ENCODE measurements at places on chromosomes 6 and 20.
A peak's percentile ranks its signal among the peaks of the same experiment; 100 is the strongest.

DNA sequence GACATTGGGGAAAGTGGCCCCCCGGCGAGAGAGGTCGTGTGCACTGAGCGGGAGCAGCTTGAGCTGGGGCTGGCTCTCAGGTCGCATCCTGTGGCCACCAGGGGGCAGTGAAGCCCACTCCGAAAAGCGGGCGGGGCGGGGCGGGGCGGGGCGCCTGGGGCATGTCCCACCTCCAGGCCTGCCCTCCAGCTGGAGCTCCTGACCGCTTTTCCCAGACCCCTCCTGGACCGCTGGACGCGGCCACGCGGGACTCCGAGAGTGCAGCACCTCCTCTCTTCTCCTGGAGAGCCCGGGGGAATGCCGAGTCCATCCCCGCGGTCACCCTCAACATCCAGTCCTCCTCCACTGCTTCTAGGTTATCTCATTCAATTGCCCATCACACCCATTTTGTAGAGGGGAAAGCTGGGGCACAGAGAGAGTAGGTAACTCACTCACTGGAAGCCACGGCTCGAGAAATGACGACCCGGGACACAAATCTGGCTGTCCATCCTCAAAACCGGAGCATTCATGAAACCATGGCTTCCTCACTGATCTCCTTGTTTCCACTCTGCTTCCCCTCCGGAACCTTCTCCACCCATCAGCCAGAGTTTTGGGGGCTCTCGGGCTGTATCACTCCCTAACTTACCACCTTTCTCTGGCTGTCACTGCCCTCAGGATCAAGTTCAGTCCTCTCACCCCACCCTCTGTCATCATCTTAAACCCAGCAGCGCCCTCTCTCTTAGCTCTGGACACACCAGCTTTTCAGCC lies 24.1 kb downstream of the COX4I2 start:
- DNase-seq, result peak; percentile 86

GRCh38 chr20:36653456-36653855 lies 7.5 kb upstream of the SLA2 start:
- DNase-seq, result no peak

DNA sequence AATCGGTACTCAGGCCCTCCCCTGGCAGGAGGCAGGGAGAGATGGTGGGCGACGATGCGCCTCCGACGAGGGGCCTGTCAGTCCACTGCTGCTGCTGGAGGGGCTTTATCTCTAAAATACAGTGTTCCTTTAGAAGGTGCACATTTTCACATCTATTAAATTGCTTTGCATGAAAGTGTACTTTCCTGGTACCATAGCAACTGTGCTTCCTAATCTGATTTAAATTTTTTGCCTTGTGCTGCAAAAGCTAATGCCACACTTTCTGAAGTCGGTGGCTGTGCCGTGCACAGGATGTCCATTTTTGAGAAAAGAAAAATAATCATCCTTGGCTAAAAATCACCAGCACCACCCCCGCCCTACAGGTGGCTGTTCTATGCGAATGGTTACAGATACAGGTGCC lies 262.0 kb upstream of the CDH4 start:
- no peak for DNase-seq

GRCh38 chr20:32470025-32470861 lies 112.1 kb downstream of the ASXL1 start:
- DNase-seq, result peak; percentile 22

DNA sequence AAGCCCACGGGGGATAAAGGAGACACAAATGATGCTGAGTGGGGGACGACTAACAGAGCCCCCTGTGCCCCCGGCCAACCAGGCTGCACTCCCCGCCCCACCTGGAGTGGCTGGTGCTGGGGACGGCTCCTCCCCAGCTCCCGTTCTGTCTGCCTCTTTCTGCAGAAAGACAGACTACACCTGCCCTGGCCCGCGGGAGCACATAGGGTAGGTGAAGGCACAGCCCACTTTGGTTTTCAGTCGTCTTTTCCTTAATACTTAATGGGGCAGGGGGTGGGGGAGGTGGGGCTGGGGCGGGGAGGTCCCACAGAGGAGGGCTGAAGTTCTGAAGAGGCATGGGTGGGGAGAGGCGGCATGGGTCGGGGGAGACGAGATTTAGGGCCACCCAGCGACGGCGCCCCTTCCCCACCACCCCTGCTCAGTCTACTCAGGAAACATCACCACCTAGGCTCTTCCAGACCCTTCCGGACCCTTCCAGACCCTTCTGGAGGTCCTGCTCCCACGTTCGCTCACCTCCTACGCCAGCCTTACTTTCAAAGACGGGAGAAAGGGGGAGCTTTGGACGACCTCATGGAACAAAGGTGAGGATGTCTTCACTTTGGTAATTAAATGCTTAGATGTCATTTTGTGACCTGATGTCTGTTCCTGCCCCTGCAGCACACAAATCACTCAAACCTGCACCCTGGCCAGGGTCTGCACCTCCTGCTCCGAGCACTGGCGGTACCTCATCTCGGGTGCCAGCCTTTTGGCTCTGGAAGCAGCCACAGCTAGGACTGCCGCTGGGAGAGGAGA lies 21.2 kb upstream of the FRMD1 start:
- DNase-seq, result no peak

- no peak for DNase-seq
Observed at GRCh38 chr6:15389765-15390723, 144.2 kb downstream of the JARID2 start.

DNA sequence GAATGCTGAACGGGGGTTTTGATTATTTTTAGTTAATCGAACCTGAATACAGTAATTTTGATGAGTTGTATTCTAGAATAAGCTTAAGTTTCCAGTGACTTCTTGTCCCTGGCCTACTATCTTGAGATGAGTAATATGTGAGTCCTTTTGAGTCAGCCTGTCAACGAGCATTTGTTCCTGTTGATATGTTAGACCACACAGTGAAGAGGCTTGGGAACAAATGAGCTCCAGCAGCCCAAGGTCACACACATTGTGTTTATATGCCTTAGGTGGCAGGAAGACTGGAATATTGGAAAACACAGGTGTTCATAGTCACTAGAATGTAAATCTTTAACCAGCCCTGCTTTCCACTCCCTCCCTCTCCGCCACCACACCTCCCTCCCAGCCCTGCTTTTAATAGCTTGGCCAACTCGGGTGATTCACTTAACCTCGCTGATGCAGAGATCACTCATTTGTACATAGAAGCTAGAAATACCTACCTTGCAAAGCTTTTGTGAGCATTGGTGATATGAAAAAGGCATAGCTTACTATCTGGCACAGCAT lies 9.1 kb downstream of the SMPDL3A start:
- no peak for DNase-seq

- no peak for DNase-seq
Observed at GRCh38 chr6:75290136-75290945, 5.7 kb upstream of the TMEM30A start.

GRCh38 chr6:6610031-6610591 lies 21.6 kb downstream of the LY86 start:
- DNase-seq, result peak; percentile 23

- DNase-seq, result peak; percentile 37
Observed at GRCh38 chr6:33840048-33840926, 36.5 kb upstream of the MLN start.

DNA sequence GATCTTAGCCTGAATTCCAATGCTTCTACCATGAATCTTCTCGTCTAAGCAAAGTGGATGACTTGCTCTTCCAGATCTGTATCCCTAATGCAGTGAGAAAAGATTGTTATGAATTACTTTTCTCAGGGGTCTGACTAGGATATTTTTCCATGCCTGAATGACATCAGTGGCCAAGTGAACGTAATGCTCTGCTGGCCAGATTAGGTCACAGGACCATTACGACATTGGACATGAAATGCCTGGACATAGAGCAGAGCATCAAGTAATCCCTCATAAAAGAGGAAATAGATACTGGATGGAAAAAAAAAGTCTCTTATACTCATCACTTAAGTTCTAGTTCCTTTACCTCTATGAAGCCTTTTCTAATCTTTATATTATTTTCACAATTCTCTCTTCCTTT lies 12.1 kb upstream of the THEMIS start:
- no peak for DNase-seq

GRCh38 chr20:13255356-13255755 lies 34.3 kb downstream of the ISM1 start:
- DNase-seq, result no peak

DNA sequence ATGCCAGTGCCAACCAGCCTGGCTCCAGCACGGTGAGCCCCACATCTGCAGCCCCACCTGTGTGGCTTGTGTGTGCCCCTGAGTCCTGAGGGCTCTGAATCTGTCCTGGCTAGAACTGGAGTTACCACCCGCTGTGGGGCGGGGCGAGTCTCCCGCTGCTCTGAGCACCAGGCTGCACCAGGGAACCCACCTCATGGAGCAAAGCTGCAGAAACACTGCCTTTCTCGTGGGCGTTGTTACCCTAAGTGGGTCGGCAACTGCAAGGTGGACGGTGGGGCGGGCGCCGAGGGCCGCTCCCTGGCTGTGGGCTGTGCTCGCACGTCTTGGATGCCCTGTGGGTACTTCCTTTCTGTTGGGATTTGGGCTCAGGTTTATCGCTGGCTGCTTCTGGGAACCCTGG lies 12.7 kb upstream of the ZBTB46 start:
- no peak for DNase-seq

DNA sequence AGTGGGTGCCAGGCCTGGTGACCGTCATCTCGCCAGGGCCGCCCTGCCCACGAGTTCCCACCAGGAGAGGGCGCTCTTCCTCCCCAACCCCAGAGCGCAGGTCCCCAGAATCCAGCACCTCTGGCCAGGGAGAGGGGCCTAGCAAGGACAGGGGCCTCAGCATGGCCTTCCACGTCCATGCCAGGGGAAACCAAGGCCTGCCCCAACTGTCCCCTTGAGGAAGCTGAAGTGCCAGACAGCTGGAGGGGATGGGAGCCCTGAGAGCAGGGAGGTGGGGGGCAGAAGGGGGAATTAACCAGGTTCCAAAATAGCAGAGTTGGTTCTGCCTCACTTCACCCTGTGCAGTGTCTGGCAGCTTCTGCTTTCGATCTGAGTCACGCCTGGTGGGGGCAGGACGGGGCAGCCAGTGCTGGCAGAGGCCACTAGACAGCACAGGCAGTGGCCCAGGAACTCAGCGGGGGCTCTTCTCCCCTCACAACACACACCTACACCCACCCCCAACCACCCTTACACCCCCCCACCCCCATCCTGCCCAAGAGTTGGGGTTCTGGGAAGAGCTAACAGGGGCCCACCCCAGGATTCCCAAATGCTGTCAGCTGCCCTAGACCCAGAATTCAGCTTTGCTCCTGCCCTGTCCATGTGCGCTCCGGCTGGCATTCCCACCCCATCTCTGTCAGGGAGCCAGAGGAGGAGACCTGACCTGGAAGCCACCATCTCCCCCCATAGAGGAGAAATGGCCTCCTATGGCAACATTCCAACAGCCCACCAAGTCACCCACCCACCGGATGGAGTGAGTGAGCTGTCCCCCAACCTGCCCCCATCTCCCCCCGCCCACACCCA lies 29.2 kb downstream of the TFEB start:
- peak; percentile 88 for DNase-seq

- DNase-seq, result no peak
Observed at GRCh38 chr6:90004511-90004910, 110.2 kb downstream of the GJA10 start.

DNA sequence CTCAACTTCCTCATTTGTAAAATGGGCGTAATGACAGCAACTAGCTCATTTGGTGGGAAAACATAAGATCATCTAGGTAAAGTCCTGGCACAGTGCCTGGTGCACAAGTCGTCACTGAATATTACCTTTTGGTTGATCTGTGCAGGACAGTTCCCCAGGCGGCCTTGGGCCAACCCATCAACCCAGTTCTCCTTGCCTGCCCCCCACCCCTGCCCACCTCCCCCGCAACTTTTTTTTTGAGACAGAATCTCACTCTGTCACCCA lies 99.2 kb downstream of the JPH2 start:
- DNase-seq, result no peak

- no peak for DNase-seq
Observed at GRCh38 chr20:4932061-4932460, 69.2 kb downstream of the SLC23A2 start.

GRCh38 chr6:43838276-43839036 lies 68.4 kb downstream of the VEGFA start:
- DNase-seq, result no peak

DNA sequence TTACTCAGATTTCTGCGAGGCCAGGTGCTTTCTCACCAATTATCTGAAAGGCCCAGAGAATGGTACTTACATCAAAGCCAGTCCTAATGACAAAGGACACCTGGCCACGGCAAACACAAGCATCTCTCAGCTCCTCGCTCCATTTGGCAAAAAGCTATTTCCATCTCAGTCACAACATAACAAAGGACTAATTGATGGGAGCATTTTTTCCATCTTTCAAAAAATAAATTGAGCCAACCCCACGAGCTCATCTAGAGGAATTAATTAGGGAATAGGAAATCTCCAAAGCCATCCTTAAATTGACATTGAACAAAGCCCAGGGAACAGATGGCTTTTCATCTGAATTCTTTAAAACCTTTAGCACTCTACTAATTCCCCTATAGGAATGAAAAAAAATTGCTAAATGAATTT lies 236.7 kb downstream of the HAO1 start:
- no peak for DNase-seq

DNA sequence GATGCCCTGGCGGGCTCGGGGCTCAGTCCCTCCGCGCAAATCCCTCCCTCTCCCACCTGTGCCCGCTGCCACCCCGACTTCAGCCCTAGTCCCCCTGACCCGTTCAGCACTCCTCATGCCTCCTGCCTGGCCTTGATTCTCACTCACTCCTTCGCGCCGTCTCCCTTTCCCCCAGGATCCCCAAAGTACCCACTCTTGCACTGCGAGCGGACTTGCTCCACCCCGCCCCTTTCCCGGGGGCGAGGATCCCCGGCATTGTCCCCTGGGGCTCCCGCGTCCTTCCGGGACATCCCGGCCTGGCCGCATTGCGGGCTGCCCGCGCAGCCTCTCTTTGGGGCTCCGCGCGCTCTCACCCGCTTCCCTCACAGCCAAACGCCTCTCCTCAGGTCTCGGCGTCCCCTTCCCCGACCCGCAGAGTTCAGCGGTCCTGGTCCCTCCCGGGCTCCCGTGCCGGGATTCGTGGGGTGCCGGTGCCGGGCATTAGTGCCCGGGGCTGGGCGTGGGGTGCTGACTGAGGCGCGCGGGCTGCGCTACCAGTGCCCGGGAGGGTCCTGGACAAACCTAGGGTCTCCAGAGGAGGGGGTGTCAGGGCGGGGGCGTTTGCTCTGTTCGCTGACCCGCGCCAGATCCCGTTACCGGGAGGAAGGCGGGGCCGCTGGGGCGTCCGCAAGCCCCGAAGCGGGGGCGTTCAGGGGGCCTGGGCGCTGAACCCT lies 45.5 kb upstream of the SUPT3H start:
- peak; percentile 58 for DNase-seq
